ENCODE measurements at places on chromosomes 3 and 15.

GRCh38 chr3:14480207-14481017 is 59.7 kb downstream of the GRIP2 start:
- no peak for DNase-seq

DNA sequence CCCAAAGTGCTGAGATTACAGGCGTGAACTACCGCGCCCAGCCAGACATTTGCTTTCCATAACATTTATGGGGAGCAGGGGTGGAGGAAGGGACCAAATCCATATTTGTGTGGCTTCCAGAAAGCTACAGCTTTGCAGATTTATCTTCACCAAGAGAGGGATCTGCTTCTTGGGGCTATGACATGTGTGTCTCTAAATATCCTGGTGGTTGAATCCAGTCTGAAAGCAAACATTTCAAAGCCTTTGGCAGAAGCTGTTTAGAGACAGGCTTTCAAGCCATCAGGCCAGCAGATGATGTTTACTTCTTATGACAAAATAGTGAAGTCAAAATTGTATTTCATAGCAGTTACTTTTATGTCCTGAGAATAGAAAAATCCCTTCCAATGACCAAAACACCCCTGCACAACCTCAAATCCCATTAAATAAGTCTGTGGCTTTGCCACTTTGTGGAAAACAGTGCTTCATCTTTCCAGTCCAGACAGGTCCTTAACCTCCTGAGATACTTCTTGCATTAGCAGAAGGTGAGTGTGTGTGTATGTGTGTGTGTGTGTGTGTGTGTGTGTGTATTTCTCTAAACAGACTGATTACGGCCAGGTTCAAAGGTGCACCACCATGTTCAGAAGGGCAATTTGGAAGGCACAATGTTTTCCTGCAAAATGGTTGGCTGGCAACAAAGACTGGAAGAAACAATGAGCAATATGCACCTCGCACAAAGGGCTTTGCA is 191.4 kb upstream of the LRIG1 start:
- DNase-seq = no peak

GRCh38 chr3:197021231-197021630 is 8.4 kb downstream of the MELTF start:
- DNase-seq = no peak

DNA sequence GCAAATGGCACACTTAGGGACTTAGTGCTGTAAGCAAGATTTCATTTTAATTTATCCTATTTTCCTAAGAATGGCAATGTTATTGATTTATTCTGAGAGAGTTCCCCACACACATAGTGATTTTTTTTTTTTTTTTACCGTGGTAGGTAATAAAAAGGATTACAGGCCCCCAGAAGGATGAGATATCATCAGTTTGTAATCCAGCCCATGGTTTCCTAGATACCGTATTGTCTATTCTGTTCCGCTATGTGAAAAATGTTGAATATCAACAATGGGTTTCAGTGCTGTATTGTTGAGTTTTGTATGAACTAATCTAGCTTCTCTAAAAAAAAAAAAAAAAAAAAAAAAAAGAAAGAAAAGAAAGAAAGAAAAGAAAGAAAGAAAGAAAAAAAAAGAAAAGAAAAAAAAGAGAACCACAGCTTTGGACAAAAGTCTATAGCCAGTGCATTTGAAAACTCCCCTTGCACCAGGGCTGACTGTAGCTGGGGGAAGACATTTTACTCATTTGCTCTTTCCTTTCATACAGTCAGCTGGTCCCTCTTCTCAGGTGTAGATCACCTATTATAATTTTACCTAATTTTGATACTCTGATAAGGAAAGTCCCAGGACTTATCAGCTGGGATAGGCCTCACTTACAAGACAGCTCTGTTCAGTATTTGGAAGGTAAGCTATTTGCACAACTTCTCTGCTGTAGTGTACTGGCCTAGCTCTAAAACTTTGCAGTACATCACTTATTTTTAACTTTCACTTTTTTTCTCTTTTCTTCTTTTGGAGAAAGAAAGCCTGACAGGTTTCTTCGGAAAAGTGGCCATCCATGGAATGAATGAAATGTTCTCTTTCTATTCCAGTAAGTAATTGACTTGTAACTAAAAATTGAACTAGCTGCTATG is 101.4 kb upstream of the SOX2 start:
- DNase-seq = no peak

DNA sequence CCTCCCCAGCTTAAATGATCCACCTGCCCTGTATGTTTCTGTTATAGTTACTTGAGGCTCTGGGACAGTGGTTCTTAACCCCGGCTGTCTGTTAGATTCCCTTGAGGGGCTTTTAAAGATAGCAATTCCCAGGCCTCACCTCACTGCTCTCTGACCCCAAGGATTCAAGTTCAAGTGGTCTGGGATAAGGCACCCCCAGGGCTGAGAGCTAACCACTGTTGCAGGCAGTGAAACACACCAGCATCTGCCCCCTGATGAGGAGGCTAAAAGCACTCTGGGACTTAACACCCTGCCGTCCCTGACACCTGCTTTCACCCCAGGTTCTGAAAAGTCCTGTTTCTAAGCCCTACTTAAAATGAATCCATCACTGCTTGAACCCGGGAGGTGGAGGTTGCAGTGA is 103.7 kb downstream of the LRRK1 start:
- no peak for DNase-seq

DNA sequence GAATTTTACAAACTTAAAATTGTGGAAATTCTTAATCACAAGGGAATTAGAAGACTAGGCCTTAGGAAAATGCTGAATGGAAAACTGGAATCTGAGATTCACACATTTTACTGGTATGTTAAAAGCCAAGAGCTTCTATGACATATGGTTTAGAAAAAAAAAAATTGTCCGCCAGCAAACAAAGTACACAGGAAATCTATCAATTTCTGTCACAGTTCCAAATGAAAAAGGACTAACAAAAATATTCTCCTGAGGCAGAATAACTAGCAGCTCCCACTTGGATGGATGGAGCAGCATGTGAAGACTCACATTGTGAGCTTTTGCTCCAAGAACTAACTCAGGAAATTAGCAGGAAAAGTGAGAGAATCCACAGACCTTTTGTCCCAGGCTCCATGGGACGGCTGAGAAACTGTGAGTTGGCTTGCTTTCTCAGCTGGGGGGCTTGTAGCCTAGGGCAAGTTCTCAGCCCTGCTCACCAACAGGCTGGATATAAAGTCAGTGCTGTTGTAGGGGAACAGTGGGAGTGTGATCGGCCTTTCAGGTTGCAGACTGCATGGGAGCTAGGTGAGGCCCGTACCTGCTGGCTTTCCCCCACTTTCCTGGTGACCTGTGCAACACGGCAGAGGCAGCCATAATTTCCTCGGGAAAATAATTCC is 731.1 kb upstream of the SGO1 start:
- no peak for DNase-seq

DNA sequence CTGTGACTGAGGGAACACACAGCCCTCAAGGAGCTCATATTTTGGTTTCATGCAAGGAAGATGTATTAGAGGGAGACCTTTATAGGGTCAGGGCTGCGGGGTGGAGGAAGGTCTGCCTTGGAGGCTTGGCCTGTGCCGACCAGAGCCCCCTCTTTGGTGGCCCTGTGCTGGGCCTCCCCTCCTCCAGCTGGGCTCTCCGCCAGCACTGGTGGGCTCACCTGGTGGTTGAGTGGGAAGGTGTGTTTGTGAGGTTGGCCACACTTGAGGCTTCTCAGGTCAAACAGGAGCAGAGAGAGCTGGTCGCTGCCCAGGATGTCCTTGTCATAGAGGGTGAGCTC is 2.6 kb downstream of the PLA2G4F start:
- DNase-seq = no peak

DNA sequence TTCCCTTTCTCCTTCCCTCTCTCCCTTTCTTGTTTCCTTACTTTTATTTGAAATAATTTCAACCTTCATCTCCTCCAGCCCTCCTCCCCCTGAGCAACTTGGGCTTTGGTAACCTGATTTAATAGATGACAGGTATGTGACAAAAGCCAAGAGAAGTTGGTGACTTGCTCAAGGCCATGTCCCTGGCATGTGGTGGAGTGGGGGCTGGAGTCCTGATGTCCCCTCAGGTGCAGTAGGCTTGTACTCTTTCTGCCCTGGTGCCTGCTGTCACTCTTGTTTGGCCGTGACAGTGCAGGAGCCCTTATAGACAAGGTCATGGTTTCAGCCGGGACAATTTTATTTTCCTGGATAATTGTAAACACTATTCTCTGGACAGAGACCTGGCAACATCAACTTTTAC is 152.7 kb downstream of the SV2B start:
- no peak for DNase-seq

- no peak for DNase-seq
These were observed 7.2 kb downstream of the FSD2 start for GRCh38 chr15:82798531-82799166.

DNA sequence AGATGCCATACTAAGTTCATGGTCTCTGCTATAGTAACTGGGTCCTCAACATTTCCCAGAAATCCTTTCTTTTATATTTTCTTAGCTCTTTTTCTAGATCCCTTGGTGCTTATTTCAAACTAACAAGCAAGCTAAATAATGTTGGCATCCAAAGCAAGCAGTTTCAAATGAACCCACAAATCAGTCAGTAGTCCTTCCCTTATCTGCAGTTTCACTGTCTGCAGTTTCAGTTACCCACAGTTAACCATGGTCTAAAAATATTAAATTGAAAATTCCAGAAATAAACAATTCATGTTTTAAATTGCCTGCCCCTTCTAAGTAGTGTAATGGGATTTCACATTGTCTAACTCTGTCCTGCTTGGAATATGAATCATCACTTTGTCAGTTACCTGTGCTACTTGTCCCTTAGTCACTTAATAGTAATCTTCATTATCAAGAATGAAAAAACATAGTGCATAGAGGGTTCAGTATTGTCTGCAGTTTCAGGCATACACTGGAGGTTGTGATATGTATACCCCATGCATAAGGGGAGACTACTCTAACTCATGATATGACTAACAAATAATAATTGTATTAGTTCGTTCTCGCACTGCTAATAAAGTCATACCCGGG is 633.7 kb downstream of the MECOM start:
- DNase-seq = no peak

DNA sequence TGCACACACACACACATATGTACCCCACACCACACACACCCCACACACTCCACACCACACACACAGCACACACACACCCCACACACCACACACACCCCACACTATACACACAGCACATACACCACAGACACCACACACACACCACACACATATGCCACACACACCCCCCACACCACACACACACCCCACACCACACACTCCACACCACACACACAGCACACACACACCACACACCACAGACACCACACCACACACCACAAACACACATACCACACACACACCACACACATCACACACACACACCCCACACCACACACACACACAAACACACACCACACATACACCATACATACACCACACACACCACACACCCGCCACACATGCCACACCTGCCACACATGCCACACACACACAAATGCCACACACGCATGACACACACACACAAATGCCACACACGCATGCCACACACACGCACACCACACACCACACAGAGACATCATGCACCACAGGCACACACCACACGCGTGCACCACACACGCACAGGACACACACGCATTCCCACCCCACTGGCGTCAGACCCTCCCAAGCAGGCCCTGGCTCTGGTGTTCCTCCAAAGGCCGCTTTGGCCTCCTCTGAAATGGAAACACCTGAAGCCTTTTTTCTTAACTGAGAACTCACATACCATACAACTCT is 15.7 kb downstream of the CHST13 start:
- DNase-seq = no peak

DNA sequence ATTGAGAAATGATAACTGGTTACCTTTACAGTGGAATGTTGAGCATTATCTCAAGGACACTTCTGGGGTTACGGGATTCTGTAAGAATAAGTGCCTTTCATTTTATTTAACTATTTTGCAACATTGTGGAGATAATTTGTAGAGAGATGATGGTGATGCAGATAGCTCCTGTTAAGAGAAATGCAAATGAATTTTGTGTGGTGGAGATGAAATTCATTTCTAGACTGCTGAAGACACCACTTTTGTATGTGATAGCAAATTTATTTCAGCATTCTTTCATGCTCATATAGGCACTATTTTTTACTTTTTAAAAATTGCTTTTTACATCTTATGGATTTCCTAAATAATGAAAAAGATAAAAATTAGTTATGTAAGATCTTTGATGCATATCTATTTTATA is 463.3 kb upstream of the CBLB start:
- DNase-seq = no peak

DNA sequence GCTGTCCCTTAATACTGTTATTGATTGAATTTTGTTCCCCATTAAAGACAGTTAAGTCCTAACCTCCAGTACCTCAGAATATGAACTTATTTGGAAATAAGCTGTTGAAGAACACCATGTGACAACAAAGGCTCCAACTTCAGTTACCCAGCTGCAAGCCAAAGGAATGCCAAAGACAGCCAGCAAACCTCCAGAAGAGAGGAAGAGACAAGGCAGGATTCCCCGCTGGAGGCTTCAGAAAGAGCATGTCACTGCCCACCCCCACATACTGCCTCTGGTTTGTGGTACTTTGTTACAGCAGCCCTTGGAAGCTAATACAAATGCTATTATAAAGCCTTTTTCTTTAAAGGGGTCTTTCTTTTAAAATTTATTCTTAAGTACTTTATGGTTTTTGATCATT is 18.4 kb upstream of the NEK10 start:
- DNase-seq = no peak

DNA sequence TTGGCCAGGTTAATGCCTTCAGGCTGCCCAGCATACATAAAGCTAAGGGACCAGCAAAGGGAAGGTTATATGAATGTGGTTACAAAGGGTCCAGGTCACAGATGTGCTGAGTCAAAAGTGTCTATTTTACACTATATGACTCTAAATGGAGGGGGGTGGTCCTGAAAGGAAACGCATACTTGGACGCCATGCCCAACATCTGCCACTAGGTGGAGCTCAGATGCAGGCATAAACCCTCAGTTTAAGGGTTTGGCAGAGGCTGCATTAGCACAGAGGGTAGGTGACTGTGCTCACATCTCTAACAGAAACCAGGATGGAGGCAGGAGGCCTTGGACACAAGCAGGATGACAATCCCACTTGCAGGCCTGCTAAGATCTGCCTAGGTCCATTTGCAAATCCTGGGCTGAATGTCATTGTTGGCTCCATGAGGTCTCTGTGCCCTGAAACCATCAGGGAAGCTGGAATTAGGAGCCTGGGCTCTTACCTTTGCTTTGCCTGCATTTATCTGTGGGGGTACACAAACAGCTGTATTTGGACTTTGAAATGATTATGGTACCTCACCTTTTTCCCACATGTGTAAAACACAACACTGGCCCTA is 55.8 kb downstream of the ZNF621 start:
- peak; percentile 38 for DNase-seq

GRCh38 chr15:49706805-49707204 is 86.0 kb downstream of the DTWD1 start:
- no peak for DNase-seq

- DNase-seq = no peak
These were observed 6.0 kb downstream of the CCR2 start for GRCh38 chr3:46359733-46360493.

DNA sequence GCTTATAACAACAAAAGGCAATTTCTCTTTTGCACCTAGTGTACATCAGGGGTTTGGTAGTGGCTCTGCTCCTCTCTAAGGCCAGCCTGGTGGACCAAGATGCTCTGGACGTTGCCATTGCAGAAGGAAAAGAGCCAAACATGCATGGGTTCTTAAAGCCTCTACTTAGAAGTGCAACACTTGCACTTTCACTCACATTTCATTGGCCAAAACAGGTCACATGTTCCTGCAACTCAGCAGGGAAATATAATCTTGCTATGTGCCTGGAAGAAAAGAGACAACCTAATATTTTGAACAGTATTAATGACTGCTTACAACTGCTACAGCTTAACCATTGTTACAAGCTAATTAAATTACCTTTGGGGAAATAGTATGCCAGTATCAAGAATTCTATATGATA is 182.9 kb downstream of the IL5RA start:
- no peak for DNase-seq

Measured in activated gamma-delta T cell treated with anti-CD3 and anti-CD28 coated beads, Interleukin-2, amount 50 U/mL, for 16 hours (primary cell).